ENCODE measurements at places on chromosomes 2 and 18.
A peak's percentile ranks its signal among the peaks of the same experiment; 100 is the strongest.

DNA sequence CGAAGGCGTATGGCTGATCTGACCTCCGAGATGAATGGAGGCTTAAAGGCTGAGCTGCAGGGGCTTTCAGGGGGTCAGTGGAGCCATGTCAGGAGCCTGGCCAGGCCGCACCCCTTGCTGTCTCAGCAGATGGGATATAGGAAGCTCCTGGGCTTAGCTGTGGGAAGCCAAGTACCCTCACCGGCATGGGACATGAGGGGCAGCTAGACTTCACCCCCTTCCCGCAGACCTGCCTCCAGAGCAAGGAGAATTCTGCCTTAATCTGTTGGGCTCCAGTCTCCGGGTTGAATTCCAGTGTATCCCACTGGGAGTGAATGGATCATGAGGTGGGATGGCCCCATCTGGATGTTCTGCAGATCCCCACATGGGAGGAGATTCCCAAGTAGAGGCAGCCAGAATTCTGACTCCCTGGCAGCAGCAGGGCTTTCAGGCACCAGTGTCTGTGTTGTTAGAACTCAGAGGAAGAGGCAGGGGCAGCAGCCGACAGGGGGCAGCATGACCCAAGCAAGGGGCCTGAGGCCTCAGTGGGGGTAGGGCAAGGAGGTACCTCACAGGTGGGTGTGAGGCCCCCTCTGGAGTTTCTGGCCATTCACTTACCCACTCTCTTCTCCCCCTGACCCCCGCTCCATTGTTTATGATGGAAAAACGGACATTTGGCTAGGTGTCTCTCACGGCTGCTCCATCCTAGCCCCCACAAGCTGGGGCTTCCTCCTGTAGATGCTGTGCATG, 19.1 kb downstream of the CAPG start:
- DNase-seq = peak; percentile 61

GRCh38 chr18:63784787-63785452, 9.7 kb downstream of the SERPINB7 start:
- DNase-seq = no peak

- DNase-seq = no peak
Observed at GRCh38 chr2:224369028-224369632, 32.8 kb downstream of the FAM124B start.

GRCh38 chr2:106076941-106077340, 117.2 kb downstream of the UXS1 start:
- no peak for DNase-seq

GRCh38 chr2:203909974-203910373, 26.6 kb upstream of the ICOS start:
- no peak for DNase-seq

DNA sequence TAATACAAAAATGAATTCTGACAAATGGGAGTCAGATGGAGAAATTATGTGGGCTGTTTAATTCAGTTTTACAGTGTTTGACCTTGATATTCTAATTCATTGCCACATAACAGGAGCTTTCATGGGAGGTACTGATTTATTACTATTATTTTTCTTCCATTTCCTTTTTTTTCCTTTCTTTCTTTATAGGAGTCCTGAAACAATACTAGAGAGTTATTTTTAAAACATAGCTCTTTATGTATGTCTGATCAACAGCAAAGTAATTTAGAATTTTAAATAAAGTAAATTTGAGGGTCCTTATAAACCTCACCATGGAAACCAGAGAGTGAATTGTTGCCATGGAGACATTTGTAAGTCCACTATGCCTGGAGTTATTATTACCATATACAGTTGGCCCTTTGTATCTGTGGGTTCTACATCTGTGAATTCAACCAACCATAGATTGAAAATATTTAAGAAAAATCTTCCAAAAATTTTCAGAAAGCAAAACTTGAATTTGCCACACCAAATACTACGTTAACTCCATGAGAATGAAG, 40.9 kb upstream of the PPP4R1 start:
- DNase-seq = no peak

DNA sequence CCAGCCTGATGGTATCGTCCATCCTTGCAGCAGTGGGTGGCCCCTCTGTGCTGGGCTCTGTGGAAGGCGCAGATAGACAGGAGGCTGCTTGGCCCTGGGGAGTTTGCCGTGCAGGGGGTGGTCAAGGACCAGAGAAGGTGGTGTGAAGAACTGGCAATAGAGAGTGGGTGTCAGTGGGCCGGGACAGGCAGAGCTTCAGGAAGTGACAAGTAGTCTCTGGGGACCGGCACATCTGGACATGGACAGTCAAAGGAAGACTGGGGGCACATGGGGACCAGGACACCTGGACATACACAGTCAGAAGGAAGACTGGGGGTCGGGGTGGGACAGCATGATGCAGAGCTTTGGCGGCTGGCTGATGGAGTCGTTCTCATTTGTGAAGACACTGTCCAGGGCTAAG, 335.9 kb downstream of the AGAP1 start:
- DNase-seq = no peak

- no peak for DNase-seq
Observed at GRCh38 chr18:72336786-72337185, 207.4 kb downstream of the CBLN2 start.

GRCh38 chr2:103276869-103277268, 515.0 kb downstream of the TMEM182 start:
- DNase-seq = no peak

GRCh38 chr2:207747653-207748560, 21.8 kb downstream of the FZD5 start:
- no peak for DNase-seq

DNA sequence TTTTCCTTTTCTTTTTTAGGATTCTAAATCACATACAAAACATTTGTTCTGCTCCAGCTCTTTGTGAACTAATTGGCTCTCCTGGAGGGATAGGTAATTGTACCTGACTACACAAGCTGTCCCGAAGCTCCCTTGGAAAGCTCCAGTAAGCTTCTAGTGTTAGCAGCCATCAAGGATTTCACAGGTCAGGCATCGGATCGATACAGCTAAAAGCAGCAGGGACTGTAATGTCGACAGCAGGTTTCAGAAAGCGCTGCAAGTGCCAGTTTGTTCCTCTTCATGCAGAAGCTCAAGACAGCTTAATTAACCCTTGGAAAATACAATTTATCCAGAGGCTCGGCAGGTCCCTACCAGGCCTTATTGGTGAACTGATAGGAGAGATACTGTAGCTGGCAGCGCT, 87.2 kb upstream of the VRK2 start:
- DNase-seq = no peak

DNA sequence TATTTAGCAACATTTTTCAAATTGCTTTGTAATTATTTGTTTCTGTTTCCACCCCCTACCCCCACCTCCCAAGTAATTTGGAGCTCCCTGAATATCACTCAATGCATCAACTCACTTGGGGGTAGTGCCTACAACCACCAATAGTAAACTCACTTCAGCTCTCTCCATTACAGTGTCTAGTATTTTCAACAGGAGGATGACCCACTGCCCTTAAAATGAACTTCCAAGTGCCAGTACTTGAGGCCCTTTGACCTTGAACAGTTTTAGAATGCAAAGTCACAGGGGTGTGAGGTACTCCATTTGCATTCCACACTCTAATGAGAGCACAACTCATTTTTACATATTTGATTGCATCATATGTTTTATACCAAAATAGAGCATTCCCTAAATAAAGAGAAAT, 523.0 kb downstream of the ERBB4 start:
- no peak for DNase-seq

All from left lung (tissue), 14 donors.